ENCODE measurements at places on chromosomes 1 and 21.

DNA sequence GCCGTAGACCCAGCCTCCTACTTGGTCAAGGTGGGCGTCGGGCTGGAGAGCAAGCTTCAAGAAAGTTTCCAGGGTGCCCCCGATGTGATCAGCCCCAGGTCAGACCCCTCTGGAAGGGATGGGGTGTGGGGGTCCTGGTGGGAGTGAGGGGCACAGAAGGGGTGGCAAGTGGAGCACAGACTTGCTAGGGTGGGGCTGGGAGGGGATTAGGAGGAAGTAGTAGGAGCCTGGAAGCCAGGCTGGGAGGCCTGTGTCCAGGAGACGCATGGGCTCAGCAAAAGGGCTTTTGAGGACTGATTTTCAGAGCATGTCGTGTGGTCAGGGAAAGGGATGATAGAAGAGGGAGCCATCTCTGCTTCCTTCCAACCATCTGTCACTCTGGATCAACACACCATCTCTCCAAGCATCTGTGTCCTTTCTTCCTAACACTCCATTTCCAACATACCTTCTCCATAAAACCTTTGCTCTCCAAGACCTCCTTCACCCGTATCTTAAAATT is 8.5 kb downstream of the TRIM46 start:
- DNase-seq, result no peak

GRCh38 chr21:38751379-38752050 is 54.2 kb upstream of the ETS2 start:
- peak; percentile 30 for DNase-seq

DNA sequence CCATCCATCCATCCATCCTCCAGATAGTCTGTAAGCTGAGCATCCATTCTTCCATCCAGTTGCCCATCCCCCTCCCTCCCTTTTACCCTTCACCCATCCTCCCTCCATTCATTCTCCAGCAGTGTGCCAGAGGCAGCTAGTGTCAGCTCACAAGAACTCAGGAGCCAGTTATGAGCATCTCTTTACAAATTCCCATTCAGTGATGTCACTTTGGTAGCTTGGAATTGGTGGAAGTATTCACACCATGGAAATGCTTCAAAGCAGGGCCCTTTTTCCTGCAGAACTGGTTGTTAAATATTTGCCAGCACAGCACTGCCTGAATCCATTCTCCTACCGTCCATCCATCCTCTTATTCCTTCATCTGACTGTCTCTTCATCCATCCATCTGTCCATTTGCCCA is 72.5 kb downstream of the ARHGEF10L start:
- no peak for DNase-seq

DNA sequence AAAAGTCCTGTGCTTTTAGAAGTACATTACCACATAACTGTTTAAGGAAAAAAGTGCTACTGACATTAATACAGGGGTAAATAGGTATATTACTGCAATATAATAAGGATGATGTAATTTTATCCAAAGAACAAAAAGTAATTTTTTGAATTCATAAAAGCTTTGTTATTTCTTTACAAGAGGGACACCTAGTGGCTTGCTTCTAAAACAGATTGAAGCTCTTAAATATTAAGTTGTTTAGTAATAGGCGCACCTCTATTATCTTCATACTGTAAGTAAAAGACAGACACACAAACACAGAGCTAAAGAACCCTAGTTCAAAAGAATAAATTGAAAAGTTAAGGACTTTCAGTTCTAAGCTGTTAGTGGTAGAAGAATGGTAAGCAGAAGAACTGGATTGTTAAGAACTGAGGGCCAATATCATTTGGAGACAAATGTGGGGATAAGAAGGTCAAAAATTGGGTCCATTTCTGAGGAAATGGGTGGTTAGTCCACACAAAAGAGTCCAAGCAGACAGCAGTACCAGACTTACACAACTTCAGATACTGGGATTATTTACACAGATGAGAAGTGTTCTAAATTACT is 15.4 kb downstream of the ZNHIT6 start:
- no peak for DNase-seq

- no peak for DNase-seq
These were observed 26.8 kb downstream of the SESN2 start for GRCh38 chr1:28286111-28286510.

DNA sequence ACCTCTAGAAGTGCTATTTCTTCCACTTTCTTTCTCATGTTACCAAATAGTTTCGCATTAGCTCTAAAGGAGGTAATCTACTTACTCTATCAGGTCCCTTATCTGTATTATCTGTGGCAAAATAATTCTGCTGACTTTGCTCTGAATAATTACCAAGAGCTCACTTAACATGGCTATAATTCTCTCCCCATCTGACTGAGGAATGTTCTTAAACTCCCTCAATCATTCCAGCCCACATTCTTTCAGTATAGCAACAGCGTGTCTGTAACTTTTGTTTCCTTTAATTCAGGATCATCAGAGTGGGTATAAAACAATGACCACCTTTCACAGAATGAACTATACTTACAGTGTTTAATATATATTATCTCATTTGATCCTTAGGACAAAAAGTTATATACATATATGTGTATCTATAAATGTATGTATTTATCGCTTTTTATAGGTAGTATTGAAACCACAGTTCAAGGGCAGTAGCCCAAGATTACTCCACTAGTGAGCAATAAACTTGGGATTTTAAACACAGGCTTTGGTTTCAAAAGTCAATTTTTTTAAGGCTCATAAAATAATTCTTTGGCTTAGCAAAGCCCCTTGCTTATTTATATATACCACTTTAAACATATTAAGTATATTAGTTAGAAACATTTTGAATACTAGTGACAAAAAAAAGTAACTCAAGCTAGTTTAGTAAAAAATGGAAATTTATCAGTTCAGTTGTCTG is 36.1 kb upstream of the ST6GALNAC3 start:
- no peak for DNase-seq

DNA sequence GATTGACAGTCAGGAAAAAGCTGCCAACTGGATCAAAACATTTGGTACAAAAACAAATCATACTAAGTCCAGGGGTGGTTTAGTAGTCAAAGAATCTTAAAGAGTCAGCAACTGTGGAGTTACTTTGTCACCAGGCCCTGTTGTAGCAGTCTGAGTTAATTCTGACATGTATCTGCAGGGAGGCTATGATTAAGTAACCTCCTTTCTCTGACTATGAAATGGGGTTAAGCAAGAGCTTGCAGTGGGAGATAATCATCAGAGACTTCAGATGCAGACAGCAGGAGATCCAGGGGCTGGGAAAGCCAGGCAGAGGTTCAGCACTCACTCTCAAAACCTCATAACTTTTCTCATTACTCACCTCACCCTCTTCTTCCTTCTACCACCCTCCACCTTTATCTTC is 99.2 kb upstream of the BTG3 start:
- DNase-seq, result no peak

DNA sequence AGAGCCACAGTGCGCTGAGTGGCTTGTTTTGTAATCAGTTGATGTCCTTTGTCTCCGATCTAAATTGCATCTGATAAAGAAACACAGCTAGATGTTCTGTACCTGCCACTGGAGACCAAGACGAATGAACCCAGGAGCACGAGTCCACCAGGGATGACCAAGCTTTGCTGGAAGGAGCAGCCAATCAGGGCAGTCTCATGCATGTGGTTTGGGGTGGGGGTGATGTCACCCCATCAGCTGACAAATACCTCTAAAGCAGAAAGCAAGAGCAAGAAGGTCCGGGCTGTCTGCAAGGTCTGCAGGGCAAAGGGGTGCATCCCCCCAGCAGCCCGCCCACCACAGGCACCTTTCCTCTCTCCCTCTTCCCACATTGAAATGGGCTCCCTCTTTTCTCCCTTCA is 653.8 kb downstream of the AJAP1 start:
- DNase-seq, result no peak

GRCh38 chr1:59223198-59223597 is 73.7 kb upstream of the FGGY start:
- peak; percentile 56 for DNase-seq

DNA sequence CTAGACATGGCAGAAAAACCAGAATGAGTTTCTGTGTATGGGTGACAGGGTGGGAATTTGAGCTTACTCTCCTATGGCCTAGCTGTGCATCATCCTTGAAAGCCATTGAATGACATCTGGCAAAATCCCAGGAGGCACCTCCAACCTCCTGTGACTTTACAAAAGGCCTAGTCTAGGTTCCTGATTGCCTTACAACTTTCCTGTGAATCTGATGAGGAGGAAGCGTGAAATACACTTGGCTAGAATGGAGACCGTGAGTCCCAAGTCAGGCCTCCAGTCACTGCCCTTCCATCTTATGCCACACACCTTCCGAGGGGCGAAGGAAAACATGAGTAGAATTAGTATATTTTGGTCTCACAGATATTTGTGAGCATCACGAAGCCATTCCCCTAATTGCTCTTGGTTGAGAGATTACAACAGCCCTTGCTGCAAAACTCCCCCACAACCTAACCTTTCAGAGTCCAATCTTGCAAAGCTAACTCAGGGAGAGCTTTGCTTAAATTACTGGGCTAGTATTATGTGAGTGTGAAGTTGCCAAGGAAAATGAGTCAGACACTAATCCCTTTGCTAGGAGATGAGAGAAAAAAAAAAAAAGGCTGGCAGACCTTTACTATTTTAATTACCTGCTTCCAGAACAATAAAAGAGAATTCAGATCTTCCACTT is 36.3 kb upstream of the PAXBP1 start:
- DNase-seq, result no peak

DNA sequence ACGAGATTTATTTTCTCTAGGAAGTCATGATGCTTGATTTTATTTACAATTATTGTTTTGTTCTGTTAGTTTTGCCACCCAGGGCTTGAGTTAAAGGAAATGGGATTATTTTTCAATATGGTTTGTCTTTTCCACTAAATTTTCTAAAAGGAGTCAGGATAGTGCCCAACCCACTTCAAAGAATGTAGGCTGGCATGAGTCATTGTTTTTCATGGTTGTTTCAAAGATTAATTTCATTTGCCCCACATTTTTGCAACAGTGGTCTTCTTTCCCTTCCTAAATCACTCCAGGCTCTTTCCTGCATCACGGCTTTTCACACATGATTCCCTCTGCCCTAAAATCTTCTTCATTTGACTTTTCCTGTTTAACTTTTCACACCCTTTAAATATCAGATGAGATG is 2.5 kb downstream of the SLAMF6 start:
- DNase-seq, result no peak

- DNase-seq, result no peak
These were observed 56.8 kb downstream of the ZBTB17 start for GRCh38 chr1:15918962-15919715.

DNA sequence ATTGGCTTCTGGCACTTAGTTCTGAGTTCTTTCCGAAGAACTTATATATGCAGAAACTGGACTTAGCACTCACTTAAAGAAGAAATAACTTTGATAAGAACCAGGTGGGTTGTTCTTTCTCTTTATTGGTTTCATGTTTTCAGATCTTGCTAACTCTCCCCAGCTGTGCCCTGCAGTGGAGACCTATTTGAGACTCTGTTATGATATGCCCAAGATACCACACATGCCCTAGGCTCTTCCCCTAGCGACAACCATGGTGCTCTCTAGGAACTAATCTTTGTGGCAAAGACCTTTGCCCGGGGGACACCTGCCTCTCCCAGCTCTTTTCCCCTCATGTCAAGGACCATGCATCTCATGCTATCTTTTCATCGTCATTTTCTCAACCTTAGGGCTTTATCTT is 128.8 kb downstream of the PBX1 start:
- no peak for DNase-seq

- no peak for DNase-seq
These were observed 117.3 kb downstream of the RHOU start for GRCh38 chr1:228852511-228853088.

DNA sequence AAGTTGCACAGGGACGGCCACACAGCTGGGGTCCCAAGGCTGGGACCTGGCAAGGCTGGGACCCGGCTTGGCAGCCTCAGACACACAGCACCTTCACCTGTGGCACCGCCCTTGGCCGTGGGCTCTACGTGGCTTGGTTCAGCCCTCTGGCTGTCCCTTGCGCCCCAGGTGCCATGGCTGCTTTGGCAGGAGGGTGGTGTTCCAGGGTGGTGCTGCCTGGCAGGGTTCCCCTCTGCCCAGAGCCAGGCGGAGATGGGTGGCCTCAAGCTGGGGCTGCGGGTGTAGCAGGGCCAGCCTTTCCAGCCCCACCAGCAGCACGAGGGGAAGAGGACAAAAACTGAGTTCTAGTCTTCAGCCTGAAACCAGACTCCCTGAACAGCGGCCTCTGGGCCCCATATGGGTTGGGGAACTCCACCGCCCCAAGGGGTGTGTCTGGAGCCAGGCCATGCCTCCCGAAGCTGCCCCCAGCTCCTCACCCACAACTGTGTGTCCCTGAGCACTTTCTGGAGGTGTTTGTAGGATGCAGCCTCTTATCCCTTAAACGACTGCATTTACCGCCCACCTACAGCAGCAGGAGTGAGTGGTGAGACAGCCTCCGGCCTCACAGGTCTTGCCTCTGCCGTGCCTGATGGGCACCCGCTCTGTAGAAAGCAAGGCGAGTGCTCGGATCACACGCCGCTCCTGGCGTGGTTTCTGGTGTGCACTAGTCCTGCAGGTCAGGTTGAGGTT is 92.3 kb downstream of the PDE9A start:
- no peak for DNase-seq

DNA sequence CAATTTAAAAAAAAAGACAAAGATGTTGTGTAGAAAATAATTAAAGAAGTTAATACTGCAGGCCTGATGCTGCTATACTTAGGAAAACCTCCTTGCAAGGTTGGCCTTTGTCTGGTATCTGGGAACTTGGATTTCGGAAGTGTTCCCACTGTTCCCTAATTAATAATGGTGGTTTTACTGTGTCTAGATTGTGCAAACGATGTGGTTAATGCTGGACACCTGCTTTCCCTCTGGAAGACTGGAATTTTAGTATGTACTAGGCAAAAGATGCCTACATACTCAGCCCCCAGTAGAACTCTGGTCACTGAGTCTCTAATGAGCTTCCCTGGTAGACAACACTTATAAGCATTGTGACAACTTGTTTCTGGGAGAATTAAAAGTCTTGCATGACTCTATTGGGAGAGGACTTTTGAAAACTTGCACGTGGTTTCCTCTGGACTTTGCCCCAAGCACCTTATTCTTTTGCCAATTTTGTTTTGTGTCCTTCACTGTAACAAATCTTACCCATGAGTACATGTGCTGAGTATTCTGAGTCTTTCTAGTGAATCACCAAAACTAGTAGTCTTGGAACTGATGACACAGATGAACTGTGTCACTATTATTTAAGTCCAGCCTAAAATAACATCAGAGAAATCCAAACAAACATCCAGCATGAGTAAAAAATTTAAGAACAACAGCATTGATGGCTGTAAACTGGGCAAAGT is 40.4 kb downstream of the LIN9 start:
- DNase-seq, result no peak
